ENCODE measurements at places on chromosomes 7 and 10.

DNA sequence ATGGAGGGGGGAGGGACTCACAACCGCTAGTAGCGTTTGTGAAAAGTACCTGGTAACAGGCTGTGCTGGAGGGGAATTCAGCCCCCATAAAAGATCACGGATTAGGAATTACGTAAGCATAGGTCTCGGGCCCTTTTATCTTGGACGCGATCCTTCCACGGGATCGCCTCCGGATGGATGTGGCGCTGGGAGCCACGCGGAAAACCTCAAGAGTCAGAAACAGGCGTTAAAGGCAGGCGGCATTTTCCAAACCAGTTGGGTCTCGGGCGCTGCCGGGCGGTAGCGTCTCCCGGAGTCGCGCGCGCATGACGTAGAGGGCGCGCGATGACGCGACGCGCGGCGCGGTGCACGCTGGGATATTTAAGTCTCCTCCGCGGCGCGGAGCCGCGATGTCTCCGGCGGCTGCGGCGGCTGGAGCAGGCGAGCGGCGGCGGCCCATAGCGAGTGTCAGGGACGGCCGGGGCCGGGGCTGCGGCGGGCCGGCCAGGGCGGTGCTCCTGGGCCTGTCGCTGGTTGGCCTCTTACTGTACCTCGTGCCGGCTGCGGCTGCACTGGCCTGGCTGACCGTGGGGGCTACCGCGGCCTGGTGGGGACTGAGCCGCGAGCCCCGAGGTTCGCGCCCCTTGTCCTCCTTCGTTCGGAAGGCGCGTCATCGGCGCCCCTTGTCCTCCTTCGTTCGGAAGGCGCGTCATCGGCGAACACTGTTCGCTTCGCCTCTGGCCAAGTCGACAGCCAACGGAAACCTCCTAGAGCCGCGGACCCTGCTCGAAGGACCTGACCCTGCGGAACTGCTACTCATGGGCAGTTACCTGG lies at the start of gene POM121:
Gene POM121, plus strand, starts transcription at position 363 of the 813 bp plus-strand sequence. Its CDS starts 27 bp downstream, at position 390.
- DNase-seq = peak; percentile 88

GRCh38 chr10:10367264-10367663 lies 650.4 kb upstream of the CELF2 start:
- no peak for DNase-seq

DNA sequence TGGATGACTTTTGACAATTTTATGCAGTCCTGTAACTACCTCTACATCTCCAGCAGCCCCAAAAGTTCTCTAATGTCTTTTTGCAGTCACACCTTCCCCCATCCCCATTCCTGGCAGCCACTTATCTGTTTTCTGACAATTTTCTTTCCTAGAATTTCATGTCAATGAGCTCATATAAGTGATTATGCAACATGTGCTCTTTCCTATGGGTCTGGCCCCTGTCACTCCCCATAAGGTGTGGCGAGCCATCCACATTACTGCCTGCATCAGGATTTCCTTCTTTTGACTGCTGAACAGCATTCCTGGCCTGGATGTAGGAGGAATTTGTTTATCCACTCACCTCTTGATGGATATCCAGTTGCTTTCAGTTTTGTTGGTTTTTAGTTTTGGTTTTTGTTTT lies 146.7 kb upstream of the MGMT start:
- DNase-seq = no peak

- DNase-seq = no peak
Observed at GRCh38 chr7:55271069-55271626, 94.0 kb upstream of the LANCL2 start.

DNA sequence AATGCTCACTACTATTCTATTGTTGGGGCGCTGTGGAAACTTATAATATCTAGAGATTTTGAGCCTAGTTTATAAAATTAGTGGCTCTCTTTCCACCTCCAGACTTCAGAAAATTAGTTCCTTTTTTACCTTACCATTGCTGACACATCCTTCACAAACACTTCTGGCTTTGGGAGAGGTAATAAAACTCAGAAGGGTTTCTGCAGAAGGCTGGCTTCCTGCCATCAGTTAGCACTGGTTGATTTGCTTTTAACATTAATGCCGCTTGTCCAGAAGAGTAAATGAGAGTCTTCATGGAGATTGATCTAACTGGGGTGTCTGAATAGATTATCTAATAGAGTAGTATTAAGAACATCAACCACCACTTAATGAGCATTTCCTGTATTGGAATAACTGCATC lies 20.3 kb downstream of the ACSM6 start:
- DNase-seq = no peak

GRCh38 chr10:78432583-78432982 lies 398.9 kb downstream of the RPS24 start:
- DNase-seq = no peak

DNA sequence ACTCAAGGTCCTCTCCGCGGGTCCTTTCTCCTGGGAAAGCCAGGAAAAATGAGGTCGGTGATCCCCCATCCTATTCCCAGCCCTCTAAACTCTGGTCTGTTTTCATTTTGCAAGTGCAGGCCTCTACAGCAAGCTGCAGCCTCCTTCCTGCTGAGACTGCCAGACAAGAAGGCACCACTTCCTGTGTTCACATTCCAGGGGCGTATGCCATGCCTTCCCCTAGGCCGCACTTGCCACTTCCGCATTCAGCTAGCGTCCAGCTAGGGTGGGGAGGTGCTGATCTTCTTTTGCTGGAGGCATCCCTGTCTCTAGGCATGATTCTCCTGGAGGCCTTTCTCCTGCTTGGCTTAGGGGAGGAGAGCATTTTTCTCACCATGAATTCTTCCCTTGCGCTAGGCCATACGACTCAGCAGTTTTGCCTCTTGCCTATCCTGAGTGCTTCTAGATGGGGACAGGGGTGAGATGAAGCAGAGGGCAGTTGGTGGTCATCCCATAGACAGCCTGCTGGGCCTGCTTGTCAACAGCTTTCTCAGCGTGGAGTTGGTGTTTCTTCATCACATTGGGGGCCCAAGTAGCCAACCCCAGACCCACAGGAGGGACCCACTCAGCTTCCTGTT lies 328.9 kb downstream of the RPS24 start:
- peak; percentile 22 for DNase-seq

- no peak for DNase-seq
Observed at GRCh38 chr10:124245191-124245590, 151.8 kb upstream of the CHST15 start.

DNA sequence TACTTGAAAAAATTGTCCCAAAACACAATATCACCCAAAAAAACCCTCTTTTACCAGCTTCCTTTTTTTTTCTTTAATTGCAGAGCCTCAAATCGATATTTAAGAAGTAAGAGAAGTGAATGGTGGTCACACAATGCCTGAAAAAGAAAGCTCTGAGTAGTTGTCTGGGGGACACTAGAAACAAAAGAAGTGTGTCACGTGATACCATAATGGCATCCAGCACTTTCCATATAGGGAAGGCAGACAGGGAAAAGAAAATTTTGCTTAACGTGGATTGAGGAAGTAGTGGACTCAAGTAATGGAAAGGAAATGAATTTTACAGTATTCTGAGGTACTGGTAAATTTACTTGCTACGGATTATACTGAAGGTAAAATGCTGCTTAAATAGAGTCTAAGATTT lies 765.9 kb upstream of the C7orf33 start:
- no peak for DNase-seq

GRCh38 chr10:46524472-46525176 lies 31.8 kb downstream of the GPRIN2 start:
- DNase-seq = no peak

DNA sequence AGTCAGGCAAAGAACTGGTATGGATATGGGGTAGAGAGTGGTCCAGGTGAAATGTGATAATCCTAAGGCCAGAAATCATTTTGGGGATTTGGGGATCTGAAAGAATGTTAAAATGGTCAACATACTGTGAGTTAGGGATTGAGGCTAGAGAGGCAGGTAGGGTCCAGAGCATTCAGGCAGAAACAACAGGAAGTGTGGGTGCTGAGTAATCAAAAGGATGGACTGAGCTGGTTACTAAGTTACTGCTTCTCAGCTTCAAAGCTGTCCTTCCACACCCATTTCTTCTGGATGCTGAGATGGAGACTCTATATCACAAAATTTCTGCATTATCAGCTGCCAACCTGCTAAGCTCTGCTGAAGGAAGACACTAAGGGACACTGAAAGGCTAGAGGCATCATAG lies 30.6 kb upstream of the PRKCQ start:
- no peak for DNase-seq

GRCh38 chr10:74821501-74821900 lies 4.9 kb upstream of the KAT6B start:
- no peak for DNase-seq

GRCh38 chr10:49300140-49300974 lies 1.4 kb downstream of the C10orf71 start:
- no peak for DNase-seq

DNA sequence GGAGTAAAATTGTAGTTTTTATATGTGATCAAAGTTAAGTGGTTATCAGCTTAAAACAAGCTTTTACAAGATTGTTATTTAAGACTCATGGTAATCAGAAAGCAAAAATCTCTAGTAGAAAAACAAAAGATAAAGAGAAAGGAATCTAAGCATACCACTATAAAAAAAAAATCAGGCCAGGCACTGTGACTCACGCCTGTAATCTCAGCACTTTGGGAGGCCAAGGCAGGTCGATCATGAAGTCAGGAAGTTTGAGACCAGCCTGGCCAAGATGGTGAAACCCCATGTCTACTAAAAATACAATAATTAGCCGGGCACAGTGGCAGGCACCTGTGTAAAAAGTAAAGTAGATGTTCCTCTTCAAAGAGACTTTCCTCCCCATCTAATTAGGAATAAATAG lies 265.9 kb upstream of the NRP1 start:
- no peak for DNase-seq

DNA sequence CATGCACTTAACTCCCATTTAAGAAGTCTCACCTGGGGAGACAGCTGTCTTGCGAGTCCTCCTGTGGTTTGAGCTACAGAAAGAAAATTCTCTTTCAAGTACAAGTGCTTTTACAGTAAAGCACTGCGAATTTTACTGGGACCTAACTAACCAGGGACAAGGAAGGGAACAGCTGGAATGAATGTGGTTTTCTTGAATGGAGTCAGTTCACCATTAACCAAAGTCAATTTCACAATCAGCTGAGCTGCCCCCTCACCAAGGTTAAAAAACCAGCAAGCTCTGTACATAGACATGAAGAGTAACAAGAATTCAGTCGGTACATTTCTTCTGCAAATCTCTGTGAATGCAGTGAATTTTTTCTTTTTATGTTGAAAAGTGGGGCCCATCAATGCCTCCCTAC lies 56.3 kb downstream of the GFRA1 start:
- no peak for DNase-seq

DNA sequence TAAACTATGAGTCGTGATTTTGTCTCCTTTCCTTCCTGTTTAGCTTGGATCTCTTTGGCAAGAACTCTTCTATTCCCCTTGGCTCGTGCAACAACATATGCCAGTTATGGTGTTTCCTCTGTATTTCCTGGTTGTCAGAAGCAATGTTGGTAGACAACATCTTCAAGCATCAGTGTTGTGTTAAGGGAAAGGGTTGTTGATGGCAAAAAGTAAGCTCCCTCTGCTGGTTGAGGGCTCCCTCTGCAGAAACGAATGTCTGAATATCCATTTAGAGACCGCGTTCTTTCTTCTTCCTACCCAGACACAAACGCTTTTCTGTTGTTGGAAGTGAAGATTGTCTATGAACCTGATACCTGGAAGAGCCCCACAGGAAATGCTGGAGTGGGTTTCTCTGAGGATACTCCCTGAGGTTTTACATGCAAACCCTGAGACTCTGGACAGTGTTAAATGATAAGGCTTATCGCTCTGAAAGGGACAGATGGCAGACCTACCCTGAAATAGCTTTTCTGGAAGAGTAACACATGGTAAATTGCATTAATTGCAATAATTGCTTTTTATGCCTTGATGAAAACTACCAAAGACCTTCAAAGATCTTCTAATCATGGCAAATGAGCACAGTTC lies 23.5 kb upstream of the C1QL3 start:
- DNase-seq = no peak

GRCh38 chr10:80413271-80413996 lies 5.1 kb downstream of the PRXL2A start:
- no peak for DNase-seq

GRCh38 chr10:61389887-61390286 lies 63.3 kb downstream of the TMEM26 start:
- DNase-seq = no peak

DNA sequence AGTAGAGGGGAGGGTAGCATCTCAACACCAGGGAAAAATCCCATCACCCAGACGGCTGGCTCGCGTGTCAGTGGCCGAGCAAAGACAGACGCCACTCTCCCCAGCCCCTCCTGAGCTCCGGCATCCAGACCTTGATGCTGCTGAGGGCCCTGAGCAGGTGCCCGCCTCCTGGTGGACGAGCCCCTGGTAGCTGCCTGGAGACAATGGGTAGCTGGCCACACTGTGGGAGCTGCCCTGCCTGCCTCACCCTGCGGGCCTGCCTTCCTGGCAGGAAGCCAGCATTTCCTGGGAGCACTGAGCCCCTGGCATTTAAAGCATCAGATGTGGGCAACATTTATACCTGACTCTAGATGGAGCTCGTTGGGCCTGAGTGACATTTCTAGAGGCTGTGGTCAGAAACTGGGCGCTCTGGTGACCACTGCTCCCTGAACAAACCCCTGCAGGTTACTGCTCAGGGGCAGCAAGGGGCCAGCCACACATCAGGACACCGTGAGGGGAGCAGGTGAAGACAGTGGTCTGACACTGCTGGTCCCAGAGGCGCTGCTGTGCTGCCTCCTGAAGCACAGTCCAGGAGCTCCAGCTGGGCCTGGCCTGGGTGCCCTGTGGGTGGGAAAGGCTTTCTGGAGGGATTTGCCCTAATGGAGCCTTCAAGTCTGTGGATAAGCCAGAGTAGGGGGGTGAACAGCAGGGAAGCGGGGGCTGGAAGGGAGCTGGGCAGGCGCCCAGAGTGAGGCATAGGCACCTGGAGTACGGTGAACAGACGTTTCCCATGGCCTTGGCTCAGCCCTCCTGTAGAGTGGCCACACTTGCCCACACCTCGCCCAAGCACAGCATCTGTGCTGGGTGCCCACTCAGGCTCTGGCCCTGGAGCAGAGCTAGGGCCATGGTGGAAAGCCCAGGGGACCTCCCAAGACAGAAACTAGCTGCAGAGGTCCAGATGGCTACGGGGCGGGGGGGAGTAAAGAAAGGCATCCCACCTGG lies 138.7 kb downstream of the MAPK8 start:
- DNase-seq = peak; percentile 14

DNA sequence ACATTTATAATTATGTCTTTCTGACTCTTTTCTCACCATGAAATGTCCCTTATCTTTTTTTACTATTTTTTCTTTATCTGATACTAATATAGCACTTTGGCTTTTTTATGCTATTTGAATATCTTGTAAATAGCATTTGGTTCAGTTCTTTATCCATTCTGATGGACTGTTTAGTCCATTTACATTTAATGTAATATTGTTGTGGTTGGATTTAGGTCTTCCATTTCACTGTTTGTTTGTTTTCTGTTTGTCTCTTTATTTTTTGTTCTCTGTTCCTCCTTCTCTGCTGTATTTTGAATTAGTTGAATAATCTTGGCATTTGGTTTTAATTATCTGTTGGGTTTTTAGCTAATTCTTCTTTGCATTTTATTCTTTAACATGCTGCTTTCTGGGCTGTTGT lies 89.8 kb downstream of the ANKIB1 start:
- no peak for DNase-seq

- no peak for DNase-seq
Observed at GRCh38 chr10:129530581-129530980, 63.5 kb downstream of the MGMT start.
